ENCODE measurements at places on chromosomes 7 and 10.
A peak's percentile ranks its signal among the peaks of the same experiment; 100 is the strongest.

DNA sequence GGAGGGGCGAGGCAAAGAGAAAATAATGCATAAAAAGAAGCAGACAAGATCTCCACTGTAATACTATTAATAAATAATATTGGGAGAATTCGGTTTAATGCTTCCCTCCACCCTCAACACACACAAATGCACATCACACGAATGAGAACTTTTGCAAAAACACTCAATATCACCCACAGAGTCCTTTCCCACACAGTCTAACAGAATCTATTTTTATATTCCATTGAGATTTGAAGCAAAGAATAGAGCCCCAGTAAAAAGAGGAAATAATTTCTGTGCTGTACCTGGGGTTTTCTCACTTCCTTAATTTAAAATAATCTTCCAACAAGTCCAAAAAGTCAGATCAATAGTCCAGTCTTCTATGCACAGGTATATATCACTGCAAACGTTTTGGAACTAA is 17.0 kb downstream of the PIK3AP1 start:
- DNase-seq: no peak

DNA sequence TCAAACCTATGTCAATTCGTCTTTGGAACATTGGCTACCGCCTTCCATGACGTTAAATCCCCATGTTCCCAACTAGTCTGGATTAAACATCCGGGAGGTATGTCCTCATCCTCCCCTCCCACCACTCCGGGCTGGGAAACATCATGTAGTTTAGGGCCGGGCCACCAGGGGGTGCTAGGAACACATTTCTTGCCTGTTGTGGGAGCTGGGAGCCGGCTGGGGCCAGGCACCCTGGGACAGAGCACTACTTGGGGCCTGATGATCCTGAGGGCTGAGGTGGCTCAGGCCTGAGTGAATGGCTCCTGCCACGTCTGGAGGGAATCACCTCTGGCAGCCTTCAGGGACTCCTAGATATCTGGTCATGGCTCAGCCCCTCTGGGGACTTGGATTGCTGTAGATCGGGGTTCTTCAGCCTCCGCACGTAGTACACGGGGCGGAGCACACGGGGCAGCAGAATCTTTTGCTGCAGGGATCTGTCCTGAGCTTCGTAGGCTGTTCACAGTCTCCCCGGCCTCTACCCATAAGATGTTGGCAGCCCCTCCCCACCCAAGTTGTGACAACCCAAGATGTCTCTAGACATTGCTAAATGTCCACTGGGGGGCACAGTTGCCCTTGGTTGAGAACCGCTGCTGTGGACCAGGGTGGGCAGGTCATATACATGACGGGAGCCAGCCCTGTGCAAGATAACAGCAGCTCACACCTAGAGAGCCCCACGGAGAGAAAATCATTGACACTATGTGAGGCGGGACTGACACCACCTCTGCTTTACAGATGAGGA is 141.2 kb upstream of the ZNF716 start:
- no peak for DNase-seq

GRCh38 chr7:109641445-109641844 is 1071.8 kb downstream of the DNAJB9 start:
- no peak for DNase-seq

DNA sequence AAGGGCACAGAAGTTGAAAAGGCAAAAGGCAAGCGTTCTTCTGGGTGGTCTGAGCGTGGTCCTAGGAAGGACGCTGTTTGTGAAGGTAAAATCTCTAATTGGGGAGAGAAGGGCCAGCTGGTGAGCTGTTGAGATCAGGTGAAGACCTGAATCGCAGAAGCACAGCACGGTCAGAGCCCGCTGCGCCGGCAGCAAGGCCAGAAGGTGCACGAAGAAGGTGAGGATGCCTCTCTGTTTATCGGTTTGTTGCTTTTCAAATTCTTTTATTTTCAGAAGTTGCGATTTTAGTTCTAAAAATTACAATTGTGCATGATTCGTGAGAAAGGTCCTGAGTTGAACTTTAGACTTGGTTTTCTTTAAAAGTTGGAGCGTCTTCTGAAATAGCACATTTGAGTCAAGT is 247.8 kb upstream of the FOXK1 start:
- DNase-seq: no peak

DNA sequence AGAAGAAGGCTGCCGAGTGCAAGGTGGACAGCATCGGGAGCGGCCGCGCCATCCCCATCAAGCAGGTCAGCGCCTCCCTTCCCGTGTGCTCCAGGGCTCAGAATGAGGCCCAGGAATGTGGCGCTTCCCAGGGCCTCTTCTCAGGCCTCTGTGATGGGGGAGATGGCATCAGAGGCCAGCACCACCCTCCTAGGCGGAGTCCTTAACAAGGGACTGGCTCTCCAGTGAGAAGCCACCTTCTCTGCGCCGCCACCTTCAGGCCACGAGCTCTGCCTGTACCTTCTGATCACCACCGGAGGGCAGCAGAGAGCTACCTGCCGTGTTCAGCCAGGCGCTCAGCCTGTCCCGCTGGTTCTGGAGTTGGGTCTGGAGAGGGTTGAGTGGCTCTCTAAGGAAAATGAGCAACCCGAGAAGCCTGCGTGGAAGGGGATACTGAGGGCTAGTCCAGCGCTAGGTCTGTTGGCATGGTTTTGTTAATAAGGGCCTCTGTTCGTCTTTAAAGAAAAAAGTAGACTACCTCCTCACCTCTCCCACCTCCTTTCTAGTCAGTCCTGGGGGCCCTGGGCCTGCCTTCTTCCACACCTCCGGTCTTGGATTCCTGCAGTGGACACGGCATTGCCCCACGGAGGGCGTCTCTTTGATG is 37.7 kb downstream of the AGAP3 start:
- peak; percentile 97 for DNase-seq

- DNase-seq: no peak
Observed at GRCh38 chr7:47185170-47185569, 396.7 kb downstream of the TNS3 start.

- no peak for DNase-seq
Observed at GRCh38 chr10:4353964-4354363, 472.0 kb upstream of the AKR1E2 start.

- no peak for DNase-seq
Observed at GRCh38 chr7:113122744-113123143, 4.4 kb upstream of the SMIM30 start.

DNA sequence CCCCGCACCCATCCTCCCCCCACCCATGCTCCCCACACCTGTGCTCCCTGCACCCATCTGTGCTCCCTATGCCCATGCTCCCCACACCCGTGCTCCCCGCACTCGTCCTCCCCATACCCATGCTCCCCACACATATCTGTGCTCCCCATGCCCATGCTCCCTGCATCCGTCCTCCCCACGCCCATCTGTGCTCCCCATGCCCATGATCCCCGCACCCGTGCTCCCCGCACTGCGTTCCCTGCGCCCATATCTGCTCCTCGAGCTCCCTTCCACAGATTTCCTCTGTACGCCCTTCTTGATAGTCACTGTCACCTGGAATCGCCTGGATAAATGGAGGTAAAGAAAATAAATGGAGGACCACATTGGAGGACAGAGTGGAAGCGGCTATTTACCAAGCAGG is 9.9 kb downstream of the DIP2C start:
- no peak for DNase-seq

DNA sequence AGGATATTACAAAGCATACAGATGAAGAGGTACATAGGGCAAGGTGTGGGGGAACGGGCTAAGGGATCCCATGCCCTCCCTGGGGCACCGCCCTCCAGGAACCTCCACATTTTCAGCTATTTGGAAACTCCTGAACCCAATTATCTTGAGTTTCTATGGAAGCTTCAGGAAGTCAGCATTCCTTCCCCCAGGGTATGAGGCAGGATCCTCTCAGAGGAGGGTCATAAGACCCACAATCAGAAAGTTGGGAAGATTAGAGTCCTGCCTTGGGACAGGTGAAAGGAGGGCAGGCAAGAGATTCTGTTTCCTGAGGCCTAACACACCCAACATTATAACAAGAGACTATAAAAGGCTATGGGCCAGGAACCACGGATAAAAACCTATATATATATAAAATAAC is 98.0 kb downstream of the RALA start:
- no peak for DNase-seq

- DNase-seq: peak; percentile 62
Observed at GRCh38 chr10:79374312-79375191, 27.3 kb downstream of the PPIF start.

DNA sequence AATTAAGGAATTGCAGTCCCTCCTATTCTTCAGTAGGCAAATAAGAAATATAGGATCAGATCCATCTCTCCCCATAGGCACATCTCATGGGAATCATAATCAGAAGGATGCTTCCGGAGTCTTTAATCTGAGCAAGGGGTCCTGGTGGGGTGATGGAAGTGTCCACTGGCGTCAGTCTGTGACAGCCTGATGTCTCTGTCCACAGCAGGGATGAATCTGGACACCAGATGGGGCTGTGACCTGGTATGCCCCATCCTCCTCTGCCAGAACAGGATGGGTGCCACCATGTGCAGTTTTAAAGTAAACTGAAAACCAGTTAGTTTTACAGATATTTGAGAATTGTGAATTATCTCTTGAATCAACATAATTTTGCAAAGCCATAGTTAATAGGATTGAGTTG is 148.7 kb downstream of the C1GALT1 start:
- no peak for DNase-seq

DNA sequence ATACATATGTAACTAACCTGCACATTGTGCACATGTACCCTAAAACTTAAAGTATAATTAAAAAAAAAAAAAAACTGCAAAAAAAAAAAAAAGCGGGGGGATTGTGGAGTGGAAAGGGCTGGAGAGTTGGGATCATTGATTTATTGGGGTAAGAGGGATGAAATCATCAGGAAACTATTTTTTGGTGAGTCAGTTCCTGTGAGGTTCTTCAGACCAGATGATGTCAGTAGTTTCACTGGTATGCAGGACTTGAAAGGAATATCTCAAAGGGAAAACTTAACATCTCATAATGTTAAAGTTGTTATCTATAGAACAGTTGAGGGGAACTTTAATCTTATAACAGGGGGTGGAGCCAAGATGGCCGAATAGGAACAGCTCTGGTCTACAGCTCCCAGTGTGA is 32.6 kb upstream of the TECTB start:
- DNase-seq: no peak

- DNase-seq: no peak
Observed at GRCh38 chr7:10767771-10768170, 205.9 kb upstream of the PHF14 start.

- no peak for DNase-seq
Observed at GRCh38 chr10:3111621-3112163, 44.3 kb downstream of the PFKP start.

DNA sequence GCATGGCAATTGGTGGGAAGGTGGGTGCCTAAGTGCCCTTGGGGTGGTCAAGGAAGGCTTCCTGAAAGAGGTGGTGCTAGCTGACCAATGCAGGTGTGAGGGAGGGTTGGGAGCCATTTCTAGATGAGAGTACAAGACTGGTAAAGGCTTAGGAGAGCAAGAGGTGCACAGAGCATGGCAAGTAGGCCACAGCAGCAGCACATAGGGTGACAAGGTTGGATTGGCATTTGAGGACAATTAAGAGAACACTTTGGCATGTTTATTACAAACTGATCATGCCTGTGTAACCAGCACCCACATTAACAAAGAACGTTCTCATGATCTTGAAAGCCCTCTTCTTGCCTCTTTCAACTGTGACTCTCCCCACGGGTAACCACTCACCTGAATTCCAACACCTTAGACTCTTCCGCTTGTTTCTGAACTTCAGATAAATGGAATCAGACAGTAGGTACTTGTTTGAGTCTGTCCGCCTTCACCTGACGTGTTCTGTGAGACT is 107.6 kb downstream of the MYL10 start:
- DNase-seq: no peak

DNA sequence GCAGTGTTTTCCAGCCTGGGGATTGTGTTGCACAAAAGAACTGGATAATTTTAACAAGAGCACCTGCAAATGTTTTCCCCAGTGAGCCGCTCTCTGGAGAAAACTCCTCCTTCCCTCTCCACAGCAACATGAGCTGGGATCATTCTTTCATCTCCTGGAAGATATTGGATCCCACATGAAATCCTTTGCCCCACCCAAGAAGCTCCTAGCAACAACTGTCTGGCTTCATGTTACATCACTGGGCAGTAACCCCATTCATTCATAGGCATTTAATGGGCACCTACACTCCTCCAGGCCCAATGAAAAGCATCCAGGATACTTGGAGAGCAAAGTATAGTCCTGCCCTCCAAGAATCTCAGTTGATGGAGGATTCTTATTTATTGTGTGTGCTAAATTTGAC is 27.2 kb downstream of the LSM5 start:
- no peak for DNase-seq

- no peak for DNase-seq
Observed at GRCh38 chr7:100090527-100091410, 2.0 kb downstream of the COPS6 start.

- no peak for DNase-seq
Observed at GRCh38 chr10:93751832-93752231, 5.9 kb upstream of the LGI1 start.

GRCh38 chr10:91051829-91052228 is 130.9 kb upstream of the ANKRD1 start:
- DNase-seq: peak; percentile 13

GRCh38 chr7:129799350-129799955 is 153.3 kb downstream of the UBE2H start:
- no peak for DNase-seq

DNA sequence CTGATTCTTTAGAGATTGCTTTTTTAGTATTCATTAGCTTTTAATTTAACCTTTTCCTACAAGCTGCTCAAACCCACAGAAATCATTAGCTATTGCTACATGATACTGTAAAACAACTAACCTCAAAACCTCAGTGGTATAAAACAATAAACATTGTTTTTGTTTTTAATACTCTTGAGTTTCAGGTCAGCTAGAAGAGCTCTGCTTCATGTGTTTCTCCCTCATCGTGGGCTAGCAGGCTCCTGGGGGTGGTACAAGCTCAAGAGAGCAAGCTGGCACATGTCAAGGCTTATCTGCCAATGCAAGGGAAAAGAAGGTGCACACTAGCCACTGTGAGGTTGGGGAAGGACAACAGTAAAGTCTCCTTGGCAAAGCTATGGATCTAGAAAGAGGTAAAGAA is 232.9 kb upstream of the PHF14 start:
- no peak for DNase-seq

- DNase-seq: no peak
Observed at GRCh38 chr7:49822856-49823255, 49.4 kb downstream of the VWC2 start.

DNA sequence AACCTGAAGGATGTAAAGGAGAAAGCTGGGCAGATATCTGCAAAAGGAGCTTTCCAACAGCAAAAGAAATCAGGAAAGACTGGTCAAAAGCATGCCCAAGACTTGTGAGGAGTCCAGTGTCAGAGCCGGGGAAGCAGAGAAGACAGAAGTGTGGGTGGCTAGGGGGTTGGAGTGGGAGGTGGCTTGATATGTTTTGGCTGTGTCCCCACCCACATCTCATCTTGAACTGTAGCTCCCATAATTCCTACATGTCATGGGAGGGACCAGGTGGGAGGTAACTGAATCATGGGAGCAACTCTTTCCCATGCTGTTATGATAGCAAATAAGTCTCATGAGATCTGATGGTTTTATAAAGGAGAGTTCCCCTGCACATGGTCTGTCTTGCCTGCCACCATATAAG is 84.9 kb downstream of the INHBA start:
- no peak for DNase-seq
